ENCODE measurements at places on chromosomes 1 and 21. TPM values are rescaled to one million over a fixed set of nuclear protein-coding genes. Genes with fewer than 3 reads are reported as not detected.

PRMT2 gene
- total RNA-seq: 83.0 TPM

SPRR2F gene
- not detected for total RNA-seq

DNA sequence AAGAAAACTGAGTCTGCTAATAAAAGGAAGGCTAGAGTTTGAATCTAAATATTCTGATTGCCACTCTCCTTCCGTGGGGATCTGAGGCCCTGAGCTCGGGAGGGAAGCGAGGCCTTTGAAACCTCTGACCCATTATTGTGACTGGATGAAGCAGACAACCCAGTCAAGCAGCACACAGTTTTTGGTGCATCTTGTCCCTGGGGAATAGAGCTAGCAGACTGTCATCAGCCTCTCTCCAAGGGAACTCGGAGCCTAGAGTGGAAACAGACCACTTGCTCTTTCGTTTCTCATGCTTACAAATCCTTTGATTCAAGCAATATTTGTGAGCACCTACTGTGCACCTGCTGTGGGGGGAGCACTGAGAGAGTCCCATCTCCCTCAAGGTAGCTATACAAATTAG lies 133.2 kb upstream of the KLHDC7A start:
- no peak for DNase-seq

DNA sequence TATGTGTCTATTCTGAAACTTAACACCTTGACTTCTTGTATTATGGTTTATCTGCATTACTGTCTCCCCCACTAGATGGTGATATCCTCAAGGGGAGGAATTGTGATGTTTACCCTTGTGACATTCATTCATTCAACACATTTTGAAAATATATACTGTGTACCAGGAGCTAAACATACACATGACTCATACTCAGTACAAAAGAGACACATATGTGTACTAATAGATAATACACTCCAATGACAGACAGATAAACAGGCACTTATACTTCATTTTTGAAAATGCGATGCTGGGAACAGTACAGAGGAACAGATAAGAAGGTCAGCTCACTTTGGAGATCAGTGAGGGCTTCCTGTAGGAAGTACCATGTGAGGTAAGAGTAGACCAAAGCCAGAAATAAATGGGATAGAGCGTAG lies 8.9 kb upstream of the RAB3GAP2 start:
- DNase-seq: peak; percentile 31

GRCh38 chr1:231629132-231629531 lies 2.5 kb downstream of the DISC1 start:
- DNase-seq: peak; percentile 66

DNA sequence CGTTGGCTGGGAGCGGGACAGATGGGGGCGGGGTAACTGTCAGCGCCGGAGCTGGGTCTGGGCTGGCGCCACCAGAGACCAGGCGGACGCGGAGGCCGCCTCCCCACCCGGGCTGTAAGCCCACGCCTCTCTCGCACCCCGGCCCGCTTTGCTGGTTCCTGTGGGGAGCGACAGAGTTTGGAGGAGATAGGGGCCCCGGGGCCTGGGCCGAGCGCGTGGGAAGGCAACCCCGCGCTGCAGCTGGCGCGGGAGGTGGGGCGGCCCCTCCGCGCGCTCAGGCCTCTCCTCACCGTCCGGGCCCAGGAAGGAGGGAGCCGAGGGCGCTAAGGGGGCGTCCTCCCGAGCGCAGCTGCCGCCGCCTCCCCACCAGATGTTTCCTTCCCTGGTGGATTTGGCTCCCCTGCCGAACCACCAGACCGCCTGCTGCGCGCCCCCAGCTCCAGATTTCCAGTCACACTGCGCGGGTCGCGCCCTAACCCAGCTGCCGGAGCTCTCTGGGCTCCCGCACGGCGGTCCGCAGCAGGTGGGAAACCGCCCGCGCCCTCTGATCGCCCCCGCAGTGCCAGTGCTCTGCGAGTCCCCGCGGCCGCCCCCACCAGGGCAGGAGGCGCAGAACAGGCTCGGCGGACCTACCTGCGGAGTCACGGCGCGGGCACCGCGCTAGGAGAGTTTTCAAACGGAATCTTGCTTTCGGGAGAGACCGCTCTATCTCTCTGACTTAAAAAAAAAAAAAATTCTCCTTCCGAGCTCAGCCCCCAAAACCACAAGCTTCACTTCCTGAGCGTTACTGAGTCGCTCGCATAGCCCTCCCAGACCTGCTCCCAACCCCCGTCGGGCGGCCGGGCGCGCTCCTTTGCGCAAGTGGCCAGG lies 1.1 kb downstream of the GFI1 start:
- no peak for DNase-seq
